ENCODE measurements at places on chromosomes 12 and 14. TPM values are rescaled to one million over a fixed set of nuclear protein-coding genes. Genes with fewer than 3 reads are reported as not detected.

DNA sequence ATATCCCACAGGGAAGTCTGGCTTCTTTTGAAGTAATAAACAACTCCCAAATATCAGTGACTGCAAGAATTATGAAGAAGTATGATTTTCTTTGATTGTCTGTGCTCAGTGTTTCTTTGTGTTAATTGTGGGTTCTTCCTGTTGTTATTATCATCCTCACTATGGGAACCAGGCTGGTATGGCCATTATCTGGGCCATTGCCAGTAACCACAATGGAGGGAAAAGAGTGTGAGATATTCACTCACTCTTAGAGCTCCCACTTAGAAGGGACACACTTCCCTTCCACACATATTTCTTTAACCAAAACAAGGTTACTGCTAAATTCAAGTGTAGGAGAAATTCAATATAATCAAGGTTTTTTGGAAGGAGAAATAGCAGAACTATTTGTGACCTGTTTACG, 503.7 kb downstream of the SLC6A15 start:
- no peak for DNase-seq

GRCh38 chr12:93741659-93742109, 64.5 kb downstream of the CRADD start:
- DNase-seq: no peak

- DNase-seq: no peak
Observed at GRCh38 chr12:82009524-82009923, 250.4 kb upstream of the PPFIA2 start.

DNA sequence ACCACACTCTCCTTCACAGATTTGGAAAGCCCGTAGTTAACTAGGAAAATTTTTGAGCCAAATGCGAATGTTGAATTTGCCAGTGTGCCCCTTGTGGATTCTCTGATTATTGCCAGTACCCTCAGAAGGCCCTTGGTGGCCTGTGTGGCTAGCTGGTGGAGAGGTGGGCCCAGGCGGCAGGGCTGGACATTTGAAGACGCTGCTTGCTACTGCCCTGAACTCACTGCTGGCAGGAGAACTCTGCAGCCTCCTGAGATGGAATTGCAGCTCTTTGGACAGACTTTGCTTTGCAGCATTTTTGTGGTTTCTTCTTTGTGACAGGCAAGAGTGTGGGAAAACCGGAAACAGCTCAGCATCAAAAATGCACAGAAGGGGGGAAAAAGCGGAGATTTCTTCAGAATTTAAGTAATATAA, 97.6 kb downstream of the TGFB3 start:
- DNase-seq: no peak

GRCh38 chr14:70919774-70920173, 12.5 kb downstream of the PCNX1 start:
- no peak for DNase-seq

DNA sequence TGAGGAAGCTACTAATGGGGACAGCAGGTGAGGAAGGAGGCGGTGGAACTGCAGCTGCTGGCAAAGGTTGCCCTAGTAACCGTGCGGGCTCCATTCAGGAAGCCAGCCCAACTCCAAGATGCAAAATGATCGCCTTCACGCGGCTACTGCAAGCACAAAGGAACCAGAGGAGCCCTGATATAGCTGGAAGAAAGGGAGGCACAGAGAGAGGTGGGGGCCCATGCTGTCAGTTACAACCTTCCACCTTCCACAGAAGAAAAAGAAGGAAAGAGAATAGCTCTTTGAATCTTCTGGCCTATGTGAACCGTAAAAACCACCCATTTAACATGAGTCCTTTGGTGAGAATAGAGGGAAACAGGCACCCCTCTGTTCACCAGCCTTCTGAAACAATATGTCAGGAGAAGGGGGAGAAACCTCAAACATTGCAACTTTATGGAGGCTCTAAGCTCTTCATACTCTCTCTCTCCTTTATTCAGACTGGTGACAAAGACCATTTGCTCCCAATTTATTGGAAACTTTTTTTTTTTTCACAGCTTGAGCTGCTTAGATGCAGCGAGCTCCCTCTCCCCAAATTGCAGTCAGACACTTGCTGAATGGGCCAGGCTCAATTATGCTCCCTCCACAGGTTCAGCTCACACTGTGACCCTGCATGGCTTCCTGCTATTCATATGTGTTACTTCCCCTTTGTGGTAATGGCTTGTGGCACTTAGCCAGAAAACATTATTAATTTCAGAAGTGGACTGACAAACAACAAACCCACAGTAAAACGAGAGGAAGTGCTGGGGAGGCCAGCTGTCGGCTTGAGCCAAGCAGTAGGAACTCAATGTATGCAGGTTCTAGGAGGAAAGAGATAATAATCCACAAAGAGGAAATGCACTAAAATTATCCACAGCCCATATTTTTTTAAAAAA, 6.2 kb downstream of the DUSP6 start:
- DNase-seq: peak; percentile 68

- DNase-seq: no peak
Observed at GRCh38 chr12:131189781-131190180, 236.1 kb downstream of the ADGRD1 start.

DNA sequence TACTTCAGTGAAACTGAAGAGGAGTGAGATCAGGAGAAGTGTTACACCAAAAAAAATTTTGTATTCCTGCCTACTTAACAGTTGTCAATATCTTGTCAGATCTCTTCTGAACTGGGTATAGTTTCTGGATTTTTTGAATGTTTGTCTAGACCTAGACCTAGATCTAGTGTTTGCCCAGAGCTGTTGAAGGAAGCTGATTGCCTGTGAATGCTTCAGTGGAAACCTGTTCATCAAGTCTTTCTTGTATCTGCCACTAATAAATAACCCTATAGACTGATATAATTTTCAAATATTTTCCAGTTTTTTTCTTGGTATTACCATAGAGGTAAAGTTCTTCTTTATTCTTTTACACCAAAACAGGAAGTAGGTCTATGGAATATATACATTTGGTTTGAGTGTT, 781.5 kb upstream of the FBXO33 start:
- DNase-seq: no peak

GRCh38 chr12:102016472-102016871, 45.3 kb downstream of the WASHC3 start:
- no peak for DNase-seq

- DNase-seq: peak; percentile 69
Observed at GRCh38 chr12:6461401-6462233, 8.9 kb downstream of the VAMP1 start.

GRCh38 chr12:118549510-118549980, 173.2 kb downstream of the SUDS3 start:
- DNase-seq: no peak

- DNase-seq: peak; percentile 97
Observed at GRCh38 chr12:109110988-109111495, 5.3 kb upstream of the ACACB start.

DNA sequence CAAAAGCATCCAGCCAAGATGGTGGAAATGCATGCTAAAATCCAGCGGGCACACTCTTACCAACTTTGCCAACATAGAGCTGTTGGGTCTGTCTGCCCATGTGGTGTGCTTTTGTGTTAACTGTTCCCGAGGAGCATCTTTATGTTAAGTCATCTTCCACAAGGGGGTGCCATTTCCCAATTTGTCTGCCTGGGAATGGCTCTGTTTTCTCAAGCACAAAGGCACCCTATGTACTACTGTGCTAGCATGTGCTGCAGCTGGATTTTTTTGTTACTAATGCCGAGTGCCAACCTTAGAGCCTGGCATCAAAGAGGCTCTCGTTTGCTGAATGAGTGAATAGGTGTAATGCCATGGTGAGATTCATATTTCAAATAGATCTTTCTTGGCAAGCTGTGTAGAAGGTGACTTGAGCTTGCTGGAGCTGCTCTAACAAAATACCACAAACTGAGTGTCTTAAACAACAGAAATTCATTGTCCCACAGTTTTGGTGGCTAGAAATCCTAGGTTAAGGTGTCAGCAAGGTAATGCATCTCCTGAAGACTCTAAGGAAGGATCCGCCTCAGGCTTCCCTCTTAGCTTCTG, 74.3 kb downstream of the TRHDE start:
- no peak for DNase-seq

GRCh38 chr14:54947230-54947629, 44.6 kb upstream of the GCH1 start:
- no peak for DNase-seq

DNA sequence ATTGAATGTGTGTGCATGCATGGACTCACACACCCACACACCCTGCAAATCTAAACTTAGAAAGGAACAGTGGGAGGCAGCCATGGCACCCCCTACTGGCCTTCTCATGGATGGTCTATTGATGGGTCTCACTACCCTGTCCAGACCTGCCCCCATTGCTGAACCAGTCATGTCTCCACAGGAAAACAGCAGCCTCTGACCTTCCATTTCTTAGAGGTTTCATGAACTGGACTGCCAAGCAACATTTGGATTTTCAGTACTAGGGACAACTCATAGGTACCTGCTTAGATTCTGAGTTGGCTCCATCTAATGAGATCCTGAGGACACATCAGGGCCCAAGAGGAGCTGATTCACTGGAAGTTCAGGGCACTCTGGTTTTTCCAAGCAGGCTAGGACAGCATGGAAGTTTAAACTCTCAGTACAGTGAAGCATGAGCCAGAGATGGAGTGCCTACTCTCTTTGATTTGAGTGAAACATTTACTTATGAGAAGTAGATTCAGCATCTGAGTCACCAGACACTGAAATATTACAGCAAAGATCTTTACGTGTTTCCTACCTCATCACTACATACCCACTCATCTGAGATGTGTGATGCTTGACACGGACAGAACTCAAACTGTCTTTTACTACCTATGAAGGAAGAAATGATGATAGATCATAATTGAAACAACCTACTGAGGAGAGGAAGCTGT, 98.9 kb upstream of the PLEKHG7 start:
- no peak for DNase-seq

DNA sequence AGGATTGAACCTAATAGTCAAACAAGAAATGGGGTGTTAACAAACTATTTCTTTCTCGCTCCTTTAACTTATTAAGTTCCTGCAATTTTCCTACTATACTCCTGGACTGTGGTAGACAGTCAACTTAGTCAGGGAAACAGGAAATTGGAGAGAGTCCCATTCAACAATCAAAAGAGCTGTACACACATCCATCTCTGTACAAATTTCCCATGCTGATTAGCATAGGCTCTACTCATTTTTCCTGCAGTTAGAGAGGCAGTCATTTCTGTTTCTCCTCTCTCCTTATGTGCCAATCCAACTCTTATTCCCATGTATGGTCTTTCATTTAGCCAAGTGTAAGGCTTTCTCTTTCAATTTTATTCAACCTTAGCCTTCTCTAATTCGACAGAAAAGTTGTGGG, 1168.5 kb upstream of the FLRT2 start:
- DNase-seq: no peak

DNA sequence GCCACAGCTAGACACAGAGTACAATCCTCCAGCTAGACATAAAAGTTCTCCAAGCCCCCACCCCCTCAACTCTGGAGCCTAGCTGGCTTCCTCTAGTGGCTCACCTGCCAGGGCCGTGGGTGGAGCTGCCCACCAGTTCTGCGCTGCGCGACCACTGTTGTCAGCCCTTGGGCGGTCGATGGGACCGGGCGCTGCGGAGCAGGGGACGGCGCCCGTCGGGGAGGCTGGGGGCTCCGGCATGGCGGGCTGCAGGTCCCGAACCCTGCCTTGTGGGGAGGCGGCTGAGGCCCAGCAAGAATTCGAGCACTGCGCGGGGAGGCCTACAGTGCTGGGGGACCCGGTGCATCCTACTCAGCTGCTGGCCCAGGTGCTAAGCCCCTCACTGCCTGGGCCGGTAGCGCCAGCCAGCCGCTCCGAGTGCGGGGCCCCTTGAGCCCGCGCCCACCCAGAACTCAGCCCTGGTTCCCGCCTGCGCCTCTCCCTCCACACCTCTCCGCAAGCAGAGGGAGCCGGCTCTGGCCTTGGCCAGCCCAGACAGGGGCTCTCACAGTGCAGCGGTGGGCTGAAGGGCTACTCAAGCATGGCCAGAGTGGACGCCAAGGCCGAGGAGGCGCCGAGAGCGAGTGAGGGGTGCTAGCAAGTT, 51.0 kb downstream of the RTN1 start:
- peak; percentile 38 for DNase-seq

DNA sequence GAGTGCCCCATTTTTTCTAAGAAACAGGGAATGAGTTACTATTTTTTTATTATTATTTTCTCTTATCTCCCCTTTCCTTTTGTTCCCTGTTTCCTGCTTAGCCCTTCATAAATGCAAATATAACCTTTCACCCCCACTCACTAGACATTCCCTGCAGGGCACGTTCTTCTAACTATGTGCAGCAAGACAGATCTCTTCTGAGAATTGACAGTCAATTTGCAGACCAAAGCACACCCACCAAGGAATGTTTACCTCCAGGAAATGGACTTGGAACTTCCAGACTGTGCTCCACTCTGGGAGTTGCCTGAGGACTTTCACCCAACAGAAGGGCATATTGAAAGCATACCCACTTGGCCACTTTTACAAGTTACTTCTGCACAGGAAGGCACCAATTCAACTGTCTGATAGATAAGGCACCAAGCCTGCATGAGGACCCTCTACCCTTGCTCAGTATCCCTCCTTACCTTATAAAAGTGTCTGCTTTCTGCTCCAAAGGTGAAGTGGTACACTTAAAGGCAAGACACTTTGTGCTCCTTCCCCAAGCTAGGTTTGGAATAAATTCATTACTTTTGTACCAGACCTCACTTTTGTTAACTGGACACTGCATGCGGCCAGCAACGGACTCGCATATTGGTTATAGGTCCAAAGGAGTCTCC, 6.5 kb downstream of the TAS2R19 start:
- no peak for DNase-seq

DNA sequence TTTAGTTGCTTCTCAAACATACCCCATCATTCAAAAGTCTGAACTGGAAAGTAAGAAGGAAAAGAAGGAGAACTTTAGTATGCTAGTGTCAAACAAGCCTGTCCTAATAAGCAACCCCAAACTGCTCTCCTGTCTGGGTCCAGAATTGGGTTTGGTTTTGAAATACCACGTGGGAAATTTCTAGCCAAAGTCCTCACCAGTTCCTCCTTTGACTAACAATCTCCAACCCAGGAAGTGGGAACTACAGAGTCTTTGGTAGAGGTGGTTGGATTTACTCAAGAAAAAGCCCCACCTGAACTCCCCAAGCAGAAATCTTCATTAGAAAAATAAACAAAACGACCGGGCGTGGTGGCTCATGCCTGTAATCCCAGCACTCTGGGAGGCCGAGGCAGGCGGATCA, 17.4 kb upstream of the EIF4B start:
- no peak for DNase-seq

Gene TAS2R42
- not detected for total RNA-seq

Gene EID3
- total RNA-seq: 1.8 TPM

Gene KRT1
- total RNA-seq: not detected

Gene CLEC4E
- total RNA-seq: 4.5 TPM

Gene PLEKHG7
- total RNA-seq: not detected

Gene NACA
- 546 TPM for total RNA-seq

Gene MFAP5
- 44.5 TPM for total RNA-seq
